ENCODE measurements at places on chromosomes 7 and 10. TPM values are rescaled to one million over a fixed set of nuclear protein-coding genes. Genes with fewer than 3 reads are reported as not detected.

LRRC18 gene
- total RNA-seq, result not detected

TFPI2 gene
- 1,118 TPM for total RNA-seq

NOS3 gene
- total RNA-seq, result 4.6 TPM

LRIT1 gene
- not detected for total RNA-seq

ARPC1A gene
- 209 TPM for total RNA-seq

PTF1A gene
- total RNA-seq, result not detected

NODAL gene
- not detected for total RNA-seq

ARMC3 gene
- total RNA-seq, result under 0.01 TPM

AKR1C4 gene
- total RNA-seq, result not detected

CDK1 gene
- 82.0 TPM for total RNA-seq

TMEM139 gene
- not detected for total RNA-seq

RTKN2 gene
- total RNA-seq, result 7.2 TPM
